ENCODE measurements at places on chromosomes 7 and 10.
A peak's percentile ranks its signal among the peaks of the same experiment; 100 is the strongest.

GRCh38 chr10:3720228-3721019 is 64.6 kb downstream of the KLF6 start:
- peak; percentile 87 for DNase-seq

DNA sequence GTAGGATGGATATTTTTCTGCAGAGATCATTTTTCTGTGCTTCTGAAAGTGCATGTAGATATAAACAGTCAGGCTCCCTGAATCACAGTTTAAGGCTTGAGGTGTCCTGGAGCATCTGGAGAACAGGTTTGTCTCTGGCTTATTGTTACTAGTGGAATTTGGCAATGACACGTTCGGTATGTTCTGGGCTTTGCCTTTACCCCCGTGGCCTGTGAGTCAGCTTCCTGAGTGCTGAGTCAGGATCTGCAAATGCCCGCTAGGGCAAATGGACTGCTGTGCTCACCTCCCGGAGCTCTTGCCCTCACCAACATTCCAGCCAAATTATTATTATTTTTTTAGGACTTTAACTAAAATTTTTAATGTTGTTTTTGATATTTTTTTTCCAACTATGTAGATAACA is 192.5 kb upstream of the PRSS1 start:
- peak; percentile 97 for DNase-seq

DNA sequence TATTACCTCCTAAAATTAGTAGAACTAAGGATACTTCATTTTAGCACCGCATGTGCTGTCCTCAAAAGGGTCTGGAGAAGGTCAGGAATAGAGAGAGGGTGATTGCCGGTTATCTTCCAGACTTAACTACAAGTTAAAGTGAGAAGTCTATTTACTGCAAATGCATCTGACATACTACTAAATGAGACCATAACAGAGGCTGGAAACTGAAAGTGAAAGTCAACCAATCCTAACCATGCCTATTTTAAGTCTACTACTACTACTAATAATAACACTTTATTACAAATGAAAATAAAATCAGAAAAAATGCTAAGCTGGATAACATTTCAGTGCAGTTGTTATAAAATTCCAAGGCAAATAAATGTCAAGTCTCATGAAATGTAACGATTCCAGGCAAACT is 244.7 kb downstream of the KIF20B start:
- DNase-seq, result no peak

DNA sequence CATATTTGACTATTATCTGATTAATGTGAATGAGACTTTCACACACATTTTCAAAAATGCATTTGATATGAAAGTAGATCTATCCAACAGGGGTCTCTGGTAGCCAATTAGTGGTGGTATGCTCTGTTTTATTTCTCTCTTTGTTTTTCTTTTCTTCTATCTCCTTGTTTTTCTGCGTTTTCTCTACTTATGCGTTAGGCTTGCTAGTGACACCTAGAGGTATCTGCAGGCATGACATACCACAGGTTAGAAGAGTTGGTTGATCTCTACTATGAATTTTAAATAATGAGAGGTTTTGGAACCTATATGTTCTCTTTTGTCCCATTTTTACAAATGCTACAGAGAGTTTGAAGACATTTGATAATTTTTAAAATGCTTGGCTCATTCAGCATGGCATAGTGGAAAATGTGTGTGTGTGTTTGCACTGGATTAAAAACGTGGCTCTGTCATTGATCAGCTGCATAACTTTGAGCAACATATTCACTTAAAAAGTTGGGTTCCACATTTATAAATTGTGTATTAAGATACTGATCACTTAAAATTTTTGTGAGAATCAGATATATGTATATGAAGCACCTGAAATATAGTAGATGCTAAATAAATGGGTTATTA is 28.1 kb upstream of the PLXDC2 start:
- peak; percentile 28 for DNase-seq

DNA sequence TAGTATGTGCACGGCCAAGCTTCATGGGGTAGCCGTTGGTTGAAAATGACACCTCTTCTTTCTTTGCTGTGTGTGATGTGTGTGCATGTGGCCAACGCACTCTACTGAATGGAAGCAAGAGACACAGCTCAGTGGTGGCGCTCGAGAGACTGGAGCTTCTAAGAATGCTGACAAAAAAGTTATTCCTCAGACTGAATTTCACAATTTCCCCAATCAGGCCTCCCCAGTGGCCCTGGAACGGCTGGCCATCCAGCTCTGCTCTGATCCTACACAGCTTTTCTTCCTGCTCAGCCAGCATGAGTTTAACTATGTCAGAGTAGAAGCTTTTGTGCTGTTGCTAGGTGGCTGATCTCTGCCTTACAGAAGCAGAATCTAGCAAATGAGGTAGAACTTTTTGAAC is 186.7 kb upstream of the PLXDC2 start:
- DNase-seq, result no peak

DNA sequence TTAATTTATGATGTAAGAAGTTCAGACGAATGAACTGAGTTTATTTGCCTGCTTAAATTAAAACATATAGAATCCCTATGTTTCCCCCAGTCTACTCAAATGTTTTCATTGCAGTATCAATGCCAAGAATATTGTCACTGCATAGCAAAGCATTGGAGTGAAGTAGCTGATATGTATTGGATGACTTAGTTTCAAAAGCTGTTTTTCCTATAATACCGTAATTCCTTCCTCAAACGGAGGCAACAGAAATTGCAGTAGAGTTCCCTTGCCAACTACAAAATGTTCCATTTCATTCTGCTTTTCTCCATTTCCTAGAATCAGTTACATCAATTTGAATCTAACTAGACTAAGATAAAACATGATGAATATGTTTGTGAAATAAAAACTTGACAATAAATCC is 174.1 kb downstream of the CNTNAP2 start:
- DNase-seq, result no peak

DNA sequence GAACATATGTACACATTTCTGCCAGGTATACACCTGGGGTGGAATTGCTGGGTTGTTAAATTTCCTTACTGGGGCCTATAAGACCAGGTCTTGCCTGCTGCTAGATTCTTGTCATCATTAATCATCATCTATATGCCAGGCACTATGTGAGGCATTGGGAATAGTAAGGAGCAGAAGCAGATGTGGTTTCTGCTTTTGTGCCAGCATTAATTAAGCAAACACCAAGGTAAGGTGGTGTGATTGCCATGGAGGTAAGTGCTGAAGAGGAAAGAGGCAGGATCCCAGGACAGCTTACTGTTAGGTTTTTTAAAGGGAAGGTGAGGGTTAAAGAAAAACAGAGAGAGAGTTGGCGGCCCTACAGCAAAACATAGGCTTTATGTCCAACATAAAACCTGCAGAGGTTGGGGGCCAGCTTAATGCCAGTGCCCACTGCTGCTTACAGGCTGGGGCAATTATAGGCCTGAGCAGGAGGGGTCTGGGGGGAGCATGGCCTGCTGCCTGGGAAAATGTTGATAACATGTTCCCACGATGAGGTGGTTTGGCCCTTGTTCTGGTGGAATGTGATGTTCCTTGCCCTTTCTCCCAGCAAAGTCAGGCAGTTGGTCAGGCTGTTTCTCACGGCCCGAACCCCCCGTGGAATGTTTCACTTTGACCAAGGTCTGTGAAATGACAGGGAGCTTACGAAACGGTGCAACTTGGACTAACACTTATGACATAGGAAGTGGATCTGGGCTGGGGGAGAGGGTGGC is 93.9 kb downstream of the RBM20 start:
- DNase-seq, result no peak

DNA sequence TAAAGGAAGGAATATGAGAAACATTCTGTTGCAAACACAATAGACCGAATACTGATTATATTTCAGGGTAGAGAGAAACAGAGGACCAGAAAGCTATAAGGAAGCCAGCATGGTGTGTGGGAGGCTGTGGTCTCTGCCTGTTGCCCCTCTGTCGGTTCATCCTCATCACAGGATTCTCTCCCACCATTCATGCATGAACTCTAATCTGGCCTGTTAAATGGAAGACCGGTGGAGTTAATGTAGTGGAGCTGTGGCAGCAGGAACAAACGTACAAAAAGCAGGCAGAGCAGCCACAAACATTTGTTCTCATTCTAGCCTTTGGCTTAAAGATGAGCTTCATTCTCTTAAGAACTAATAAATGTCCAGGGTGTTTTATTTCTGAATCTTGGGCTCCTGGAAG is 902.4 kb downstream of the LRMDA start:
- no peak for DNase-seq

DNA sequence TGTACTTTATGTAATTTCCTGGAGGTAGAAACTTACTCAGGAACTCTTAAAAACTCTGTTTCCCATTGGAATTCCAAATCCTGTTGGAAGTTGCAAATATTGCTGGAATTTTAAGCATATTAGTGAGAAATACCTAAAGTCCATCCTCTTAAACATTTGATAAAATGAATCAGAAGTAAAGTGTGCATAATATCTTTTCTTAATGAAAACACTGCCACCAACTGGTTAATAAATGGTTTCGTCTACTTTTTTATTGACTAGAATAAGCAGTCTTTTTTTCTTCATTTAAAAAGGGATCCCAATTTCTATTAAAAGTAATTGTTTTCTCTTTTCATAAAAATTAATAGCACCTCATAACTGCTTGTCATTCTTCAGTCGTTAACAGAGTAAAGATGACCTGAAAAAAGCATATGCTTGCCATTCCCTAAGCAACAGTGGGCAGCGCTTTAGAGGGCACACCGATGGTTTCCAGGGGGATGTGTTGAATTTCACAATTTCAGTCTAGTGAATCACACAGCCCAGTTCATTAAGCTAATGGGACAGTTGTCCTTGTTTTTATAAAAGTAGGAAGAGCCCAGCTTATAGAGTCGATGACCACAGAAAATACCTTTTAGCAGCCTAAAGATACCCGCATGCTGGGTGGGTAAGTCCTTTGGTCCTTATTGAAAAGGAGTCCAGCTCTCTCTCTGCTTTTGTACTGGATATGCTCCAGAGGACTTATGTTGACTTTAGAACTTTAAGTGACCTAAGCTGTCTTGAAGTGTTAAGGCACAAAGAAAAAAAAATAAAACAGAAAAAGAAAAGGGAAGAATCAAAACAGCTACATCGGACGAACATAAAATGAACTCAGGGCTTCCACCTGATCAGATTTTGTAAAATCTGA is 28.5 kb downstream of the NPS start:
- DNase-seq, result no peak

DNA sequence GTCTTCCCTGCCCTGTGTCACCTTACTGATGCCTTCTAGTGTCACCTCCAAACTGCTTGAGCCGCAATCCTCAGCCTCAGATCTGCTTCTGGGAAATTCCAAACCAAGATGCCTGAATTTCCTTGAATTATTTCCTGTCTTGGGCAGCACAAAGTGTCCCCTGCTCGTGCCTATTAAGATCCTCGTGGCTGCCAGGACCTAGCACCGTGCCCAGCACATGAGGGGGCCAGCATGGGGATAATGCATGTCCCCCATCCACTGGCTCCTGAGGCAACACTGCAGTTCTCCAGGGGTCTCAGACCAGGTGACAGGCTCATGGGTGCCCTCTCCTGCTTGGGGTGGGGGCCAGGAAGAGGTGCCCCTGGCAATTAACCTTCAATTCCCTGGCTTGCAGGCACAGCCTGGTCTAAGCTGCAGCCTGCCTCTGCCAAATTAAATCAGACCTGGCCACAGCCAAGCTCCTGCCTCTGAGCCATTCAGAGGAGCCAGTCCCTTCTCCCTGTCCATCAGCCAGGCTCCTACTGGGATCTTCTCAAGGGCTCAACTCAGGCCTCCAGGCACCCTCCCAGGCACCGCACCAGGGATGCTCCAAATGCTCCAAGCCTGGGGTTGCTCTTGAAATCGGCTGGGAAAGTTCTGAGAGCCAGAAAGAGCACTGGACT is 146.6 kb downstream of the SH3PXD2A start:
- DNase-seq, result no peak

DNA sequence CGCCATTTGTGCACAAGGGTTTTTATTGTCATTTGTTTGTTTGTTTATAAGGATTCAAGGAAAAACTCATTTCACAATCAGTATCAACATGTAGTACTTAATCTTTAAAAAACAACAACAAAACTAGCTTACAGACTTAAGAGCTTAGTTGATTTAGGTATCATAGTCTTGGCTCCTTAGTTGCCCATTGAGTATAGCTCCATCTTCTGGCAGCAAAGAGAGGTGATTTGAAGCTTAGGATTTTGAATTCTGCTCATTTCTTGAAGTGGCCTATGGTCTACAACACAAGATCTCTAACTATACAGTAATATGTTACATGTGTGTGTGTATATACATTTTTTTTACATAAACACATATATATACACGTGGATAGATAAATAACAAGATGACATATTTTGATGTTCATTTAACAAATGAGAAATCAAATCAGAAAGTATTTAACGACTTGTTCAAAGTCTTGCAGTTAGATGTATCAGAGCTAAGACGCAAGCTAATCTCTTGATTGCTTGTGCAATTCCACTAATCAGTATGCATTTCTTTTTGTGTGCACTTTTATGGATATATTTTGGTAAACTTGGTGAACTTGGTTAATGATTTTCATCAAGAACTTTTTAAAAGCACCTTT is 307.3 kb downstream of the CAMK1D start:
- DNase-seq, result peak; percentile 27

DNA sequence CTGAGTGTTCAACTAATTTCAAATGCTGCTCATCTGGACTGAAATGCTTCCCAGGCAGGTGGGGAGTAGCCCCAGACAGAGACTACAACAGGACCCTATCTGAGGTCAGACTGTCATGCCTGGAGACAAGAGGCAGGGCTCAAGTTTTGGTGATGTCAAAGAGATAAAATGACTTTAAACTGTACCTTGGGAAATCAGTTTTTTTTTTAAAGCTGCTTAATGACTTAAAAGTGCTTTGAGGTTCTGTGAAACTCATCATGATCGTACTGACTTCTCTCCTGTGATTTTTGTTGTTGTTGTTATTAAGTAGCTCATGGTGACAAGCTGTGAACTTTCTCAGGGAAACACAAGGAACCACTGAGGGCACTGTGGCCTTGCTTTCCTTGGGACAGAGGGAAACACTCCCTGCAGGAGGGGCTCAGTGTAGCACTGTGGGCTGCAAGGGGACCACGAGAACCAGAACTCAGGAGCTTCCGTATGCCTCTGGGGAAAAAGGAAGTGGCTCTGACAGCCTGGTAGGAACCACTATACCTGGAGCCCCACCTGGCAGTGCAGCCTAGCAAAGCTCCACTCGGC is 9.5 kb downstream of the HIPK2 start:
- DNase-seq, result no peak

DNA sequence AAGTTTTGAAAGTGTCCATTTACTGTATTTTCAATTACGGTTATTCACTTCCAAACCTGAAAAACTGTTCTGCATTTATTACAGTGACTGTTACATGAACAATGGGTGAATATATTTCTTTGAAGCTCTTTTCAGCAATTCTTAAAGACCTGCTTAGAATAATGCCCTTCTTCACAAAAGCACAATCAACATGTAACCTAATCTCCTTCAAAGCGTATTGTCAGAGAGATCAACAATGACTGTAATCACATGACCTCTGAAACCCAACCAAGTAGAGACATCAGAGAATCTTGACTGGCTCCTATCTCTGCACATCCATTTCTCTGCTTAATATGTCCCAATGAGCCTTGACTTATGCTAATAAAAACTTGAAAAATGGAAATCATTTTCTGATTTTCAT is 126.7 kb downstream of the NRCAM start:
- DNase-seq, result no peak

DNA sequence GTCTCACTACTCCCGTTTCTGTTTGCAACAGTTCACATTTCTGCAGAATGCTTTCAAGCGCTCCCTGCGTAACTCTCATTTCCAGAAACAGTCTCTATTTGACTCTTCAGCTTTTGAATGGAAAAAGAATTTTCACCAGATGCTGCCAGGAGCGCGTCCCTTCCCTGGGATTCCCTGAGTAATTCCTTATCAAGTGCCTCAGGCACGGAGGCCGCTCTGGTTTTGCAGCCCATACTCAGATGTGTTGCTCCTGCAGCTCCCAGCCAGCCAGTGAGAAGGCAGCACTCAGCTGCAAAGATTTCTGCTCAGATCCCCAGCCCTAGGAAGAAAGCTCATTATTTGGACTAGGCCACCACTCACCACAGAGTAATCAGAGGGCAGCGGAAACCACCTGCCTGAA is 161.1 kb upstream of the CHST15 start:
- DNase-seq, result no peak

Measured in NCI-H226 (cell line).